ENCODE measurements at places on chromosomes 2 and 18.

- no peak for DNase-seq
Observed at GRCh38 chr2:159562248-159562647, 54.1 kb downstream of the BAZ2B start.

DNA sequence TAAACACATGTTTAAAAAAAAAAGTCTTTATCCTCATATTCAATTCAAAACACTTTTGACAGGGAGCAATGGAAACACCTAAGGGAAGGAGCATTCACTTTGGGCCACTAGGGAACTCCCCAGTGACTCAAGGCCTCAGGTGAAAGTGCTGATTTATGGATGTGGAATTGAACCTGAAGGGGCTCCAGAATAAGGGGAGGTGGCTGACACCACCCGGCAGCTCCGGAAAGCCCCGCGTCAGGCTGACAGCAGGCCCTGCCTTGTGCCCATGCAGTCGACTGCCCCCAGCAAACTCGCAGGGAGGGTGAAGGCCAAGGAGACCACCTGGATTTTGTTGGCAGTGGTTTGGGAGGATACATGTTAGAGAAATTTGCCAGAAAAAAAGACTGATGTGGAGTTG is 275.3 kb upstream of the NCKAP5 start:
- DNase-seq: no peak

DNA sequence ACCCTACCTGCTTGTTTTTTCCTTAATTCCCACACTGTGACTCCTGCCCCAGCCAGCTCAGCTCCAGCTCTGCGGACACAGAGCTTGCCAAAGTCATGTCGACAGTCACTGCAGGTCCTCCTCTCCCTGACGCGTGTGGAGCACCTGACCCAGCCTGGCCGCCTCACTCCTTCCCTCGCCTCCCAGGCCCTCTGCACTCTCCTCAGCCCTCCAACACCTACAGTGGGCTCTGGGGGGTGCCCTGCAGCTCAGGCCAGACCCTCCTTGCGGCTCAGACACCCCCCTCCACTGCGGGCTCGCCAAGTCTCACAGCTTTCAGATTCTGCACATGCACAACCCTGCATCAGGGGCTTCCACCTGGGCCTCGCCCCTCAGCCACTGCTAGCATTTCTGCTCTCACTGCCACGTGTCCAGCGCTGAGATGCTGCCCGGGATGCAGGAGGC is 68.3 kb downstream of the NDUFA10 start:
- DNase-seq: no peak

DNA sequence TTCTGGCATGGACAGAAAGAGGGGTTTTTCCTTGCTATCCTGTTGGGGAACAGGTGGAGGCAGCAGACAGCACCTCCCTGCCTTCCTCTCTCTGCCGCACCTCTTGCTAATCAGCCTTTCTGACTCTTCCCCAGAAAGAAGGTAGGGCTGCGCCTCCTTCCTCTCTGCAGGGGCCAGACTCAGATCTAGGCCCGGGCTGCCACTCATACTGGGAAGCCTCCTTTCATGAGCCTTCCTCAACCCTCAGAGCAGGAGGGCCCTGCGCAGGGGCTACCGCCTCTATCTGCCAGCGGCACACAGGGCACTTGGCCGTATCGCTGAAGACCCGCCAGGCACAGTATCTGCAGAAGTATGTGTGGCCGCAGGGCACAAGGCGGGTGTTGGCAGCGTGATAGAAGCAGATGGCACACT is 7.1 kb downstream of the NEURL3 start:
- no peak for DNase-seq

GRCh38 chr2:121099329-121100290 is 185.4 kb downstream of the TFCP2L1 start:
- DNase-seq: no peak

- DNase-seq: no peak
Observed at GRCh38 chr2:241977557-241978300, 108.2 kb downstream of the RTP5 start.

- DNase-seq: no peak
Observed at GRCh38 chr2:188506843-188507242, 215.2 kb downstream of the GULP1 start.

GRCh38 chr2:25615920-25616319 is 57.5 kb downstream of the DTNB start:
- no peak for DNase-seq

- DNase-seq: no peak
Observed at GRCh38 chr18:949724-950631, 45.3 kb downstream of the ADCYAP1 start.

DNA sequence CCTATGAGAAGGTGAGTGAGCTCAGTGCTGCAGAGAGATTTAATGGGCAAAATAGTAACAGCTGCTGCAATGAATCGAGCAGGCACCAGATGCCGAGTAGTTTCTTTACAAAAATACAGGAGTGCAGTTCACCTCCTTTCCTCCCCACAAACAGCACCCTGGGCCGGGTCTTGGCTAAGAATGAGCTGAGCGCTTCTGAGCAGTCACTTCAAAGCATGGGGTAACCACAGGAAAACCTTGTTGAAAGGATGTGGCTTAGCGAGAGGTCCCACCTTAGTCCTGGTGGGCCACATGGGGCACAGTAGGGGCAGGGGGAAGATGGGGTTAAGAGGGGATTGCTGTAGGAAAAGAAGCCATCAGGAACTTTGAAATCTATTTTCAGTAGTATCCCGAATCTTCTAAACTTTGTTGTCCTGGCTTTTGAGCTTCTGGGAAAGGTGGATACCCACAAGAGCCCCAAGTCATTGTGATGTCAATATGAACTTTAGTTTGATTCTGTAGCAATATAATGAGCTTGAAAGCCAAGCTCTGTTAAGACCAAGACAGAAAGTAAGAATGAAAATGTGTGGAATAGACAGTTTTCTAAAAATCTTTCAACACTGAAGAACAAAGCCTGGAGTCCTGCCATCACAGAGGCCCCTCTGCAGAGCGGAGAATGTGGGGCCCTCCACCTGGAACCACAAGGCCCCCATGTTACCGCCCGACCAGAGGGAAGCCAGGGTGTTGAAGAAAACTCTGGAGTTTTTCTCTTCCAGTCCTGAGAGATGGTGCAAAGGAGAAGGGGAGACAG is 101.0 kb upstream of the ZNF236 start:
- no peak for DNase-seq

DNA sequence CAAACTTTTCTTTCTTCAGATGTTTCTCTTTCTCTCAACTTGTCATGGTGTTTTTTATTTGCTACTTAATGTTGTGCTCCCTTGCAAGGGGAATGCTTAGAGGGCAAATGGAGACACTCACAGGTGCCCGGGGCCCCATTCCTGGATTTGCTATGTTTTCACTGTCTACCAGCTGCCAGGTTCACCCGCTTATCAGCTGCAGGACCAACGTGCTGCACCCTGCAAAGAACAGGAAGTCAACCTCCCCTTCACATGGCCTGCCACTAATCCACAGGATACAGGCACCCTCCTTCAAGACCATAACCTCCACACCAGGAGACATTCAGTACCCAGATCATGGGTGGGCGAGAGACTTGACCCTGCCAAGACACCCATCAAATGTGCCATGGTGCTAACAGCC is 237.6 kb upstream of the STON1 start:
- DNase-seq: no peak

GRCh38 chr2:180695586-180696401 is 284.6 kb upstream of the UBE2E3 start:
- DNase-seq: no peak

DNA sequence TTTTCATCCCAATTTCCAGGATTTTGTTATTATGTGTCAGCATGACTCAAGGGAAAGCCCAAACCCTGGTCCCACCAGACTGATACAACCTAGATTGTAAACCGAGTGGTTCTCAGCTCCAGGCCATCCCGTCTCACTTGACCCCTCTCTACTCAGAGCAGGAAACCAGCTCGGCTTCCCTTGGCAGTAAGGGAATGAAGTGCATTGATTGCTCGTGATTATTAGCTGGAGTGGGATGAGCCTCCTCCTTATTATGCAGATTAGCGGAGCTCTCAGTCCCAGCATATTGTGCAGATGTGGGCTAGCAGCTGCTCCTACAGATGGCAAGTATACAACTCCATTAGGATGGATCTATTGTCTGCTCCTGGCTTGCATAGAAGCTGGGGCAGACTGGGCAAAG is 167.6 kb downstream of the LNPK start:
- no peak for DNase-seq

GRCh38 chr18:55251254-55251971 is 292.2 kb upstream of the CCDC68 start:
- no peak for DNase-seq

DNA sequence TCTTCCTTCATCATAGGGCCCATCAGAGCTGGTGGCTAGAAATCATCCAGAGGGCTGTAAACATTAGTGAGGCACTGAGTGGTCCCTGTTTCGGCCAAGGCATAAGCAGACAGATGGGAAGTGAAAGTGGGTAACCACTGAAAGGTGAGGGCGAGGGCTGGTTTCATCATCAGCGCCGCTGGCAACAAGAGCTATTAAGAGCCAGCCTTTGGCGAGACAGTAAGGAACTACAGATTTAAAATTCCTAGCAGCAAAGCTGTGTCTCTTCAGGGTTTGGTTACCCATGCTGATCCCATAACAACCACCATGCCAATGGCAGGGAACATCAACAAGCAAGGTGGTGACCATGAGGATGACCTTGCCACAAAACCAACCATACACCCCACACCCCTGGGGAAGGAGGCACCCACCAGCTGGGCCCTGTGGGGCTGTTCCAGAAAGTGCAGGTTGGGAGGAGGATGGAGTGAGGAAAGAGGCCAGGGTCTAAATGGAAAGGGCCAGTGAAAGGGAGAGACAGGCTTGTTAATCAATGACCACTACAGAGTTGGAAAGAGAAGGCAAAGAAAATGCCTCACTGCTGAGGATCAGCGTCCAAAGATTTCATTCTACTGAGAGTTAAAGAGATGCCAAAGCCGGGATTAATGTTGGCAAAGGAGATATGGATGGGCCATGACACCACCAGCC is 9.0 kb upstream of the SLC20A1 start:
- no peak for DNase-seq

GRCh38 chr2:231701456-231702373 is 6.6 kb upstream of the PTMA start:
- DNase-seq: no peak

DNA sequence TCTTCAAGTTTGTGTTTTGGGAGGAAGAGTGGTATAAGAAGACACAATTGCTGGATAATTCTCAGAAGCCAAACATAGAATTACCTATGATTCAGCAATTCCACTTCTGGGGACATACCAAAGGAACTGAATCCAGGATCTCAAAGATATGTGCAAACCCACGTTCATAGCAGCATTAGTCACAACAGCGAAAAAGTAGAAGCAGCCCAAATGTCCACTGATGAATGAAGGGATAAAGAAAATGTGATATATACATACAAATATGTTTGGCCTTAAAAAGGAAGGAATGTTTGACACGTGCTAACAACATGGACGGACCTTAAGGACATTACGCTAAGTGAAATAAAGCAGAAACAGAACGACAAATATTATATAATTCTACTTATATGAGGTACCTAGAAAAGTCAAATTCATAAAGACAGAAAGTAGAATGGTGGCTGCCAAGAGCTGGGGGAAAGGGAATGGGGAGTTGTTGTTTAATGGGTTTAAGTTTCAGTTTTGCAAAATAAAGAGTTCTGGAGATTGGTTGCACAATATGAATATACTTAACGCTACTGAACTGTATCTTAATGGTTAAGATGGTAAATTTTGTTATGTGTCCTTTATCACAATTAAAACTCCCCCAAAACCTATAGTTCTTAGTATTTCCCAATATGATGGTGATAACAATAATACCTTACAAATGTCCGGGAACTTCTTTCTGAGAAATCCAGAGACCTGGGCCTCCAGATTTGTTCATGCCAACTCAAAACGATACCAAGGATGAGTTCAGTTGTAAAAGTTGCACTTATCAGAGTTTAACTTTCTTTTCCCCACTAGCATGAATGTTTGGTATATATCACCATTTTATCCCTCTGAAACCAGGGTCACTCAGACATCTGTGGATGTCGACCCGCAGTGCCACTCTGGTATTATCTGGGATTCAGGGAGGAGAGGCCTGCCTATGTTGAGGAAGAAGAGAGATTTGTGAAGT is 33.7 kb upstream of the WIPF1 start:
- DNase-seq: no peak

DNA sequence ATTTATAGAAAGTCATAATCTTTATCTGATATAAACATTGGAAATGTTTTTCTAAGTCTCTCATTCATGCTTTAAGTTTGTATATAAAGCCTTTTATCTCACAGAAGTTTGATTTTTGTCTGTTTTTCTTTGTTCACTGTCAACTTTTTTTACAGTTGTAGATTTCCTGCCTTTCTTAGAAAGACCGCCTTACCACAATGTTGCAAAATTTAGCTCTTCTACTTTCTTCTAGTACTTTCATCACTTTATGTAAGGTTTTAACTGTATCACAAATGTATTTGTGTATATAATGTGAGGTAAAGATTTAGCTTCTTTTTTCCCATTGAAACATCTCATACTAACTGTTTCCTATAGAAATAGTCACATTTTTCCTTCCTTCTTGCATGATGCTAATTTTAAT is 136.1 kb downstream of the DNAH6 start:
- no peak for DNase-seq

- no peak for DNase-seq
Observed at GRCh38 chr2:232342635-232343565, 35.7 kb upstream of the ALPP start.
